ENCODE measurements at places on chromosomes 16 and 17.

DNA sequence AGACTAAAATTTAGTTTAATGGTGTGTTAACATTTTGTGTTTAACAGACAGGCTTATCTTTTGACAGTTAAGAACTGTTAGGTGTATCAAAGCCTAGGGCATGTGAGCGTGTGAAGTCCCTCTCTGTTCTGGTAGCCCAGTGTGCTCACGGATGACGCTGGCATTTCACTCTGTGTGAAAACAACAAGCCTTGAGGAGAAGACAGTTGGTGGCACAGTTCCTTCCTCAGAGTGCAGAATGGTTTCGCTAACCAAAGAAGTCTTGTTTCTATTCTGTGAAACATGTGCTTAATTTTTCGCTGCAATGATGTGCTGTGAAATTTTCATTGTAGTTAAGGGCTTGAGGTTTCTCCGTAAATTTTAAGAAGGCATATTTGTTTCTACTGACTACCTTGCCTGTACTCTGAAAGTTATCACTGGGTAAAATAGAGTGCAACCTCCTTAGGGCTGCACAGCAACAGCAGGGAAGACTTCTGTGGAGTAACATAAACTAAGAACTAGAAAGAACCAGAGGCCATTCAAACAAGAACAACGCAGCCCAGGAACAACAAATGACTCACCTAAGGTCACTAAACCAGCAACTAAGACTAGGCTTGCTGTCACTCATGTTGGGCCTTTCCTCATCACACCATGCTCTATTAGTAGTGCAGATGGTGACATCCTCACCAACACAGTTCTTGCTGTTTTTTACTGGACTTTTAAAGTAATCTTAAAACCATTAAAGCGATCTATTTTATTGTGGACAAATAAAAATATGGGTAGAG is 33.4 kb downstream of the BRD7 start:
- no peak for DNase-seq

- DNase-seq: no peak
Observed at GRCh38 chr16:1426734-1427471, 4.0 kb upstream of the PERCC1 start.

DNA sequence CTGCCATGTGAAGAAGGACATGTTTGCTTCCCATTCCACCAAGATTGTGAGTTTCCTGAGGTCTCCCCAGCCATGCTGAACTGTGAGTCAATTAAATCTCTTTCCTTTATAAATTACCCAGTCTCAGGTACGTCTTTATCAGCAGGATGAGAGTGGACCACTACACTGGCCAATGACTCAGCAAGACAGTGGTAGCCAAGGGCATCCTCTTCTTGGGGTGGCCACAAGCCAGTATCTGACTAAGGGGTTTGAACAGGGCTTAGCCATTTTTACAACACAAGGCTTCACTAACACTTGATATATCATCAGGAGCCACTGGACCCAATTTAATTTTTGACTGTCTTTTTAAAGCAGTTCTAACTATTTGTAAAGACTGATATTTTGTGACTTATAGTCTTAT is 21.1 kb upstream of the KRT24 start:
- DNase-seq: no peak

GRCh38 chr16:11781773-11782172 is 15.3 kb downstream of the ZC3H7A start:
- no peak for DNase-seq

GRCh38 chr16:79595931-79596450 is 4.5 kb downstream of the MAF start:
- DNase-seq: no peak

- peak; percentile 32 for DNase-seq
Observed at GRCh38 chr17:4566785-4567184, 6.4 kb upstream of the GGT6 start.

DNA sequence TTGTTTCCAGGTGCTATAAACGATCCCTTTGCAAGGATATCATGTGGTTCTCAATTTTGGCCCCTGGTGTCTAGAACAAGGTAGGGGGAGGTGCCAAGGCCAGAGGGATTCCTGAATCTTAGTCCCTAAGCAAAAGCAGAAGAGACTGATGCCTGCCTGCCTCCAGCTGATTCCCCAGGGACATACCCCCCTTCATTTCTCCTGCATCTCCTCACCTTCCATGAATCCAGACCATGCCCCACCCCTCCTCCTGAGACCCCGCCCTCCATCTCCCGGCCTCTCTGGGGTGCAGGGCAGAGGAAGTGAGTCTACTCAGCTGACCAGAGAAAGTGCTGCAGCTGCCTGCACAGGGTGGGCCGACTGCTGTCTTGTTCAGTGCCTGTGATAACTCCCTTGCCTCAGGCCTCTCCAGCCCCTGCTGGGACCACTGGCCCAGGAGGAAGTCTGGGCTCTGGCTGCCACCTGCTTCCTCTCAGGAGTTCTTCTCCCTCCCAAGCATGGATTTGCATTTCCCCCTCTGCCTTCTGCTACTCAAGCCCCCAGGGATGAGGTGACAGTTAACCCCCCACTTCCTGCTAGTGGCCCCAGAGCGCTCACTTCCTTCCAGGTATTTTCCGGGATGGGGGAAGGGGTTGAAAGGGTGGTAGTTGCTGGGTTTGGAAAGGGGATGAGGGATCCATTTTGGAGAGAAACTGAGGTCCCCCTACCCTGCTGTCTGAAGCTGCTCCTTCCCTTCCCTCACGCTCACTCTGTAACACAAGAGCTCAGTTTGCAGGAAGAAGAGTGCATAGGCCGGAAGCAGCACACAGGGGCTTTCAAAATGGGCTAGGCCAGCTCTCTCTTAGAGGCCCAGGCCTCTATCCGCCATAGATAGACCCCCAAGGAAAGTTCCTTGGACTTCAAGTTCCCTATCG is 10.5 kb upstream of the TSPOAP1 start:
- DNase-seq: no peak

- no peak for DNase-seq
Observed at GRCh38 chr16:87066133-87067002, 250.8 kb downstream of the C16orf95 start.

DNA sequence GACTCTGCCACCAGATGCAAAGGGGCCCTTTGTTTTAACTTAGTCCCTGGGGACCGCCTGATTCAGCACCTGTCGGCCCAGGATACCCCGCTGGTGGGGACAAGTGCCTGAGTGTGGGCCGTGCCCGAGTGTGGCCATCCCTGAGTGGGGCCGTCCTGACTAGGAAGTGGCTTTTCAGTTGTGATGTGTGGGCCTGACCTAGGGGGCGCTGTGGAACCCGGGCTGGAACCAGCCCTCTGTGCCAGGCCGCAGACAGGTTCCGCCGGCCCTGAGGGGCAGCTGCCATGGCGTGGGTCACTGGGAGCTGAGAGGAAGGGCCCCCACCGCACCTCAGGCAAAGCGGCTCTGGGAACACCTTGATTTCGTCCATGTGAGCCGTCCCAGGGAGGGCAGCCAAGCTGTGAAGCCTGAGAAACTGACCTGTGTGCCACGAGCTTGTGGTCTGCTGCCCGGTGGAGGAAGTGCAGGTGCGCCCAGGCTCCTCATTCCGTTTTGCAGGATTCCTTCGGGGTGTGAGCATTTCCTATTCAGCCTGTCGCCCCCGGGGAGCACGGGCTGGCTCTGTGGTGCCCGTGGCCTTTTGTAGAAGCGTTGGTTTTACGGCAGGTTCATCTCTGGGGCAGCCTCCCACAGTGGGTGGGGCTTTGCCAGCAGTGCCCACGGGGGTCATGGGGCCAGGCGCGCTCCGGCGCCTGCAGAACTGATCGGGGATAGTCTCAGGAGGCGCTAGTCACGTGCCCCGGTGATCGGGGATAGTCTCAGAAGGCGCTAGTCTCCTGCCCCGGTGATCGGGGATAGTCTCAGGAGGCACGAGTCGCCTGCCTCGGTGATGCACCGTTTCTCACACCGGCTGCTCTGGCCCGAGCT is 5.3 kb downstream of the RPL13 start:
- DNase-seq: no peak

DNA sequence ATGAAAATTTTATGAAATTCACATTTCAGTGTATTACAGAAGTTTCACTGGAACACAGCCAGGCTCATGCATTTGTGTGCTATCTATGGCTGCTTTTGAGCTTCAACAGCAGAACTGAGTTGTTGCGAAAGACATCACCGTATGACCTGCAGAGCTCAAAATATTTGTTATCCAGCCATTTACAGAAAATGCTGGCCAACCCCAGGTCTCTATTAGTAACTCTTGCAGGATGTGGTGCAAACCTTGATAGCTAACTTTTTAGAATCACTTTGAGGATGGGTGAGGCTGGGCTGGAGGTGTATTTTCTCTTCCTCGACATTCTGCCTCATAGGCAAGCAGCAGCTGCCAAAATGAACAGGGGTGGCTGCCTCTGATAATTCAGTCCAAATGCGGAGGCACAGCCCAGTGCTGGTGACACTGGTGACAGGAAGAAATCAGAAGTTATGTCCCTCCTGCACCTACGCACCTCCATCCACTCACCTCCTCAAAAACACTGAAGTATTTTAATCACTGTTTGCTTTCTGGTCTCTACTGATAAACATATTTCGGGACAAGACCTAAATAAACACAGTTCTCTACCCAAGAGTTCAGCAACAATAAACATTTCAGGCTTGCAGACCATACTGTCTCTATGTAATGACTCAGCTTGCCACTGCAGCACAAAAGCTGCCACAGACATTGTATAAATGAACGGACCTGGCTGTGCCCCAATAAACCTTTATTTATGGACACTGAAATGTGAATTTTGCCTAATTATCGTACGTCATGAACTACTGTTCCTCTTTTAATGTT is 28.5 kb downstream of the ARHGAP17 start:
- no peak for DNase-seq

GRCh38 chr16:64390102-64390501 is 731.8 kb downstream of the CDH11 start:
- no peak for DNase-seq

DNA sequence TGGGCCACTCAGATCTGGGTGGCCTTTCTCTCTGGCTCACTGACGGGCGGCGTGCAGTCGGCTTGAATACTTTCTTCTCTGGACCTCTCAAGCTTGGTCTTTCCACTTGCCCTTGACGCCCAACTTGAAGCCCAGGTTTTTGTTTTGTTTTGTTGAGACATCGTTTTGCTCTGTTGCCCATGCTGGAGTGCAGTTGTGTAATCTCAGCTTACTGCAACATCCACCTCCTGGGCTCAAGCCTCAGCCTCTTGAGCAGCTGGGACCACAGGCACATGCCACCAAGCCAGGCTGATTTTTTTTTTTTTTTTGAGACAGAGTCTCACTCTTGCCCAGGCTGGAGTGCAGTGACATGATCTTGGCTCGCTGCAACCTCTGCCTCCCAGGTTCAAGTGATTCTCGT is 22.7 kb upstream of the KIF19 start:
- DNase-seq: no peak

GRCh38 chr17:28372203-28372944 is 880 bp downstream of the SARM1 start:
- no peak for DNase-seq

DNA sequence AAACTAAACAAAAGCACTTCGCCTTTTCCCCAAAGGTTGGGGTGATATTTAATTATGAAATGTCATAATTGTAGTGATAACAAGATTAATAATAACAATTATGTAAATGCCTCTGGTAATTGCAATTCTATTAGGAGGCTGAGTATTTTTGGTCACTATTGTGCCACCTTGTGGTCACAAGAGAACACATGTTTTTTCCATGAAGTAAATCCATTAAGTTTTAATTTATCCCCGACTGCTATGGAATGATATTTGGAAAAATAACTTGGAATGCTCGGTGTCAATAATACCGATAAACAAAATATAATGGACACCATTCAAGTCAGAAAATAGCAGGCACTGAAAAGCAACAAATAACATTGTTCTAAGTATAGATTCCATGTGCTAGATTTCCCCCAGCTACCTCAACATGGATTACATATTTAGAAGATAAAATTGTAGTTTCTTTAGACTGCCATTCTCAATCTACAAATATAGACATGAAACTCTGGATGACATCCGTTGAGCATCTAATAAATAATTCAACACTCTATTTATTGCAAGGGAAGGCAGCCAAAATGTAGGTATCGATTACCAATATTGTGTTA is 25.0 kb upstream of the KCNJ2 start:
- DNase-seq: no peak

GRCh38 chr16:49993579-49993978 is 31.4 kb upstream of the CNEP1R1 start:
- DNase-seq: no peak

DNA sequence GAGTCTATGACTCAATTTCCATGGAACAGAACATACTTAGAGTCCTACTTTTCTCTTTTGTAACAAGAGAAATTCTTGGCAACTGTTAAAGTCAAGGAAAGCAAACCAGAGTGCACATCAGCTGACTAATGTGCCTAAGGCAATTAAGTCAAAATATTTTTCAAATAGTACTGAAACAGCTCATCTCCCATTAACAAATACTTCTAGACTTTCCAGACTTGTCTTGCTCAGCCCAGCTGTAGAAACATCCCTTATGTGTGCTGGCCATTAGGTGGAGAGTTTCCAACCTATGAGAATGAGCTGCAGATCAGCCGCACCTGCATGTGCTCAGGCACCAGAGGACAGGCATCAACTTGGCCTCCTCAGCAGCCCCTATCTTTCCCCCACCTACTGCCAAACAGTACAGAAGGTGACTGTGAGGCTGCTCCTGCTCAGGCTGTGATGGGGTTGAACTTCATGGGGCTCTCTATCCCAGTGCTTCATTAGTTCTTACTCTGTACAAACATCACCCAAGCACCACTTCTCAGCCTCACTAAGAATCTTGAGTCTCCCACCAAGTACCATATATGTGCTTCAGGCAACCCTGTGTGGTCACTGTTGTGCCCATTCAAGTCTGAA is 32.2 kb downstream of the TEX2 start:
- DNase-seq: no peak

DNA sequence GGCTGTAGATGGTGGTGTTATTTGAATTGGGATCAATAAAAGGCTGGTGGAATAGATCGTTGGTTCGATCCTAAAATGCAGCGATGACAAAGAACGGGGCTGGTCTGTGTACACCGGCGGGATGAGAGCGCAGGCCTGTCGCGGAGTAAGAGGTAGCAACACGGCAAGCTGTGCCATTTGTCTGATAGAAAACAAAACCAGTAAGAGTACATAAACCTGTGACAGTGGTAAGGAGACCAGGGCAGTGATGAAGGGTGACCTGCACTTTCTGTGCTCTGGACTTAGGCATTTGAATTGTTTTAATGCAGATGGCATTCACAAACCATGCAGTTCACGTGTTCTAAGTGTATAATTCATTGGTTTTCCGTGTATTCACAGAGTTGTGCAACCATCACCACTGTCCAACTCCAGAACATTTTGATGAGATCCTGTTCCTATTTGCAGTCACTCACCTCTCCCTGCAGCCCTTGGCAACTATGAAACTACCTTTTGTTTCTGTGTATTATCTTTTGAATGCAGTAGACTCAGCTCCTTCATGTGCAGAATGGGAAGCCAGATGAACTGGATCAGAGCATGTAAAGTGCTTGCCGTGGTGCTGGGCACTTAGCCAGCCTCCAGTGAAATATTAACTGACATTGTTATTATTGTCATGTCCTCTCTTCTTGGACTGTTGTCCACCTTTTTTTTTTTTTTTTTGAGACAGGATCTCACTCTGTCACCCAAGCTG is 286.1 kb downstream of the SNX29 start:
- no peak for DNase-seq

- no peak for DNase-seq
Observed at GRCh38 chr16:61465285-61465684, 571.0 kb downstream of the CDH8 start.

Data from Panc1 (cell line).